ENCODE measurements at places on chromosomes 5 and 9.
A peak's percentile ranks its signal among the peaks of the same experiment; 100 is the strongest.

- DNase-seq: no peak
These were observed 90.5 kb downstream of the MARCHF3 start for GRCh38 chr5:126939887-126940286.

DNA sequence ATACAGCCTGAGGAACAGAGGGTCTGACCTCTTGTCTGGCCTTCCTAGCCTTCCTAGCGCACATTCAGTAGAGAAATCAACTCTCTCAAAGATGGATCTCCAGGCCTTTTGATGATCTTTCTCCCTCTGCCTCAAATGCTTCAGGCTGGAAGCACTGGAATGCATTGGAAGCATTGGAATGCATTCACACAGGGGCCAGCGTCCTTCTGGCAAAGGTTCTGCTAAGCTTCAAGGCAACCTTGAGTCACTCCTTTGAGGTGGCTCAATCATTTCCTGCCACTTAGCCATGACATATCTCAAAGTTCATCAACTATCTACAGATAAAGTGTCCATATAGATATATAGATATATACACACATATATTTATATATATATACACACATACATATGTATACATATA lies 42.9 kb downstream of the OR2K2 start:
- DNase-seq: no peak

DNA sequence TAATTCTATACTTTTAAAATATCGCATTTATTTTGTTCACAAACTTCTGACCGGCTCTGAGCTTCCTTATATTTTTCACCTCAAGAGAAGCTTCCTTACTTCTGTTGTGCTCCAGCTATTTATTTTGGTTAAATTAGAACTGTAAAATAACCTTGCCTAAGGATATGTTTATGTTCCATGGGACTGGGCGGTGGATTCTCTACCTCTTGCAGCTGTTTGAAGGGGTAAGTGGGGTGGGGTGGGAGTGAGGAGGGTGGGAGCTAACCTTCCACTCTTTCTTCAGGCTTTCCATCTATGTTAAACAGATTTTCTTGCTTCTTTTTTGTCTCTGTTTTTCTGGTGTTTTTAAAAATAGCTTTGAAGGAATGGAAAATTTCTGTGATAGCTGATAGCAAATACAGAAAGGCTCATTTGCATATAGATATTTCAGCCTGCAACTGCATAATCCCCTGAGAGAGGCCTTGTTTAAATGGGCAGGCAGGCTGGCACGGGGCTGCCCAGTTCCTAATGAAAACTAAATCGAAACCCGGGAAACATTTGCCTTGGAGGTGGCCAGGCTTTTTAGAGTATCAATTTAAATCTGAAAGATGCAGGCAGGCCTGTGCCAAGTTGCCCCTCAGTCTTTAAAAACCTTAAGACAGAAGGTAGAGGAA lies 122.1 kb upstream of the DMAC1 start:
- no peak for DNase-seq

- DNase-seq: no peak
These were observed 151.0 kb downstream of the FER start for GRCh38 chr5:108898707-108899106.

DNA sequence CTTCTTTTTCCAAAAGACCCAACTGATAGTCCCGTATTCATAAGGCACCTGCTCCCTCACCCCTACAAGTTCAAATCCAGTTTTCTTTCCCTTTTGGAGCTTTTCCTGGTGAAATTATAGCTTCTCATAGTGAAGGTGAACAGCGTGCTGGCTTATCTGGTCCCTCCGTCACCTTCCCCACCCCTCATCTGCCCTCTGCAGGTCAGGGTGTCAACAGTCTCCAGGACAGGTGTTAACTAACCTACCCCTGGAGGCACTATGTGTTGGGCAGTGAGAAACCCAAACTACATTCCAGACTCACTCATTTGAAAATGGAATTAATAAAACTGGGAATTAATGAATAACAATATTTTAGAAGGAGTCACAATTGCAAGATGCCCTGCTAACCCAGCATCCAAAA lies 109.0 kb upstream of the TAS2R1 start:
- DNase-seq: no peak

DNA sequence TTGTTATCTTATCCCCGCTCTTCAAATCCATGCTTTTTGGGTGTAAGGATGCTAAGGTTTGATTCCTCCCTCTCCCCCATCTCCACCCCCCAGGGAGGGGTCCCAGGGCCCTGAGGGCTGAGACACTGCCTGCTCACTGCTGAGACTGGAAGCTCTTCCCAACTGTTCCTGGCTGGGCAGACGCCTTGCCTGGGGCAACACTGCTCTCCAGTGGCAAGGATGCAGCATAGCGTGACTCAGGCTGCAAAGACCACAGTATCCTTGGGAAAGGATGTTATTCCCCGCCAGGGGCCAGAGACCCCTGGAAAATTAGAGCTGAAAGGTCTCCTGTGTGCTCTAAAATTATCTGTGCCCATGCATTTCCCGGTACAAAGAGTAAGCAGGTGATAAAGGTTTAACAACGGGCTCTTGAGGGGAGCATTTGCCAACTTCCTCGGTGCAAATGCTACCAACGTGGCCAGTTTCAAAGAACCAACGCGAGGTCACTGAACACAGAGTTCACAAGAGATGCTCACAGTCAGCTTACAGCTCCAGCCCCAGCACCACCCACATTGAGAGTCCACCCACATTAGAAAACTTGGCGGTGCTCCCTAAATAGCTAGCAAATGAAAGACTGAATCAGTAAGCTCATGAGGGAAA lies 271.9 kb downstream of the NSG2 start:
- no peak for DNase-seq

DNA sequence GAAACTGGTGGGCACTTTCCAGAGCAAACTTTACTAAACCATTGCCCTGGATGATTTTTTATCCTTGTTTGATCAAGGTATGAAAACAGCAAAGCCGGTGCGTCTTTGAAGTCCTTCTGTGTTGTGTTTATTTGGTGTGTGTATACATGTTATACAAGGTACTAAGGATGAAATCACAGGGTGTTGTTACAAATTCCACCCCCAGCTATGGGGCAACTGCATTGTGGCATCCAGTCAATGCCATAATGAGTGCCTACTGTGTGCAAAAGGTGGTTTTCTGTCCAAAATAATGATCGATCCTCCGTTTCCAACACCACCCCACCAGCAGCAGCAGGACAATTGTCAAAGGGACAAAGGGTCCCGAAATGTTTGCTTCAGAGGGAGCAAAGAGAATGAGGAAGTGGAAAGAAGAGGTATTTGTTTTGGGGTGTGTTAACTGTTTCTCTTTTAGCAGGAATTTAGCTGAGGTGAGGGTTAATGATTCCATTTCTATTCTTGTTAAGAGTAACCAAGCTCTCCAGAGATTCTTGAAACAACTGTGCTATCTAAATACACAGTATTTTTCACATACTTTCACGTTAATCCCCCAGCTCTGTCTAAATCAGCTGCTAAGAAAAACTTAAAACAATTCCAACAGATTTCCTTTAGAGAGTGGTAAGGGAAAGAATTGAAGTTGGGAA lies 568.7 kb upstream of the KLF4 start:
- DNase-seq: no peak

DNA sequence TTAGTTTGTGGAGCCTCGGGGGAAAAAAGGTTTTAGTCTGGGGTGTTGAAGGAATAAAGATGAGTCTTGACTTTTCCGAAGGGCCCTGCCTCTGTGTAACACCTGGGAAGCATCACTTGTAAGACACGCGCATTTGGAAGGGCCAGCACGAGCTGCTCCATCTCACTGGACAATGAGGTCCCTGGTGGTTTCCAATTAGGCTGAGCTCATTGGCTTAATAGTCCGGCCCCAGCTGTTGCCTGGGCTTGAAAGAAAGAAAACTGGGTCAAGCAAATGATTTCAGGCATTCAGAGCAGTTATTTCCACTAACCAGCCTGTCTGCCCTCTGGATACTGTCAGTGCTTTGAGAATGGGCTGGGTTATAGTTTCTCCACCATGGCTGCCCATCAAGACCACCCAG lies 64.5 kb downstream of the NSUN2 start:
- no peak for DNase-seq

- no peak for DNase-seq
These were observed 85.9 kb downstream of the BOD1 start for GRCh38 chr5:173530547-173530946.

DNA sequence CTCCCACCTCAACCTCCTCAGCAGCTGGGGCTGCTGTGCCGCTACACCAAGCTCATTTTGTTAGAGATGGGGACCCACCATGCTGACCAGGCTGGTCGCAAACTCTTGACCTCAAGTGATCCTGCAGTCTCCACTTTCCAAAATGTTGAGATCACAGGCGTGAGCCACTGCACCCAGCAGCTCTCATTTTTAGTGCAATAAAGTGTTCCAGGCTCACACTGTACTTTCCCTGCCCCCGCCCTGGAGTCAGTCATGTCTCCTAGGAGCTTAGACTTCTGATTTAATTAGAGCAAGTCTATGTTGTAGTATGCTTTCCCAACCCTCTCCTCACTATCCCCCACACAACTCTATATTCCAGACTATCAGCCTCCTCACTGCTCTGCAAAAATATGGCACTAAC lies 238.0 kb upstream of the ACTBL2 start:
- no peak for DNase-seq

GRCh38 chr5:97501965-97502305 lies 318.9 kb upstream of the RIOK2 start:
- no peak for DNase-seq

- no peak for DNase-seq
These were observed 1.6 kb upstream of the OXCT1 start for GRCh38 chr5:41871852-41872251.

- DNase-seq: no peak
These were observed 25.3 kb upstream of the ADAMTS2 start for GRCh38 chr5:179370490-179371120.

GRCh38 chr5:147321569-147321968 lies 86.7 kb downstream of the STK32A start:
- DNase-seq: no peak

DNA sequence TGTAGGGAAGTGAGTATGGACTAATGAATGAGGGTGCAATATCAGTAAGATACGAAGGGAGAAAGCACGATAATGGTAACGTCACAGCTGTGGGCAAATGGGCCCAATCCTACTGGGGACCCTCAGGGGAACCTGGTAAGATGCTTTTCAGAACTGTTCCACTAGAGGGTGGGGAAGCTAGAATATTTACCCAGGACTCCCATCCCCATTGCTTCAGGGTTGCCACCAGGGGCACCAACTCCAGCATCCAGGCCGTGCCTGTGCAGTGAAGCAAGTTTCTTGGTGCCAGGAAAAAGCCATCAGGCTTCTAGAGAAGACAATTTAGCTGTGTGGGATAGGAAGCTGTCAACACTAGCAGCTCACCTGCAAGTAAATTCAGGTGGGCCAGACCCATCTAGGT lies 409.3 kb downstream of the AGTPBP1 start:
- no peak for DNase-seq

GRCh38 chr9:36165826-36166167 lies 3.4 kb upstream of the CCIN start:
- no peak for DNase-seq

- DNase-seq: peak; percentile 42
These were observed 610 bp downstream of the PSIP1 start for GRCh38 chr9:15509931-15510788.

- DNase-seq: no peak
These were observed 9.1 kb upstream of the GPSM1 start for GRCh38 chr9:136318111-136318775.

DNA sequence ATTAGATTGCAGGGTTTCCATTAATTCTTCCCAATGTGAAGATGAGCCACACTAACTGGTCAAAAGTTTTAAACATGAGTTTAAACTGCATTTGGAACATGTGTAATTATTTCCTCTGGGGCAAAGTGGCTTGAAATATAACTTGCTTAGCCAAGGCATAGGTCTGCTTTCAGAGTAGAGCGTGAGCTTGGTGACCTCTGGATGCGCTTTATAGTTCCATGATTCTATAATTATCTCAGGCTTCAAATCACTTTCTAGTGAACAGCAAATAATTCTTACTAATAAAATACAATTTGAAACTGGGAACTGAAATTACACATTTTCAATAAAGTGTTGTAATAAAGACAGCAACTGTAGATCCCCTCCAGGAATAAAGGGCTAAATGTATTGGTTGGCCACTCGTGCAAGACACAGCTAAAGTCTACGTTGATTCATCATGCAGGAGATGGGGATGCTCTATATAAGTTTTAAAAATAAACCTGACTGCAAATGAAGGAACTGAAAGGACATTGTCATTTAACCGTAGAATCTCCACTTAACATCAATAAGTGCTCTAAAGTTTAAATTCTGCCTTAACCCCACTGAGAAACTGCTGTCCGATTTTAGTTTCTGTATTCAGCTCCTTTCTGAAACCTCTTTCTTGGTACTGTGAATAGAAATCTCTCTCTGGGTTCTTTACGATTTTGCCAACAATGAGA lies 460.0 kb downstream of the PSAT1 start:
- DNase-seq: no peak

- DNase-seq: no peak
These were observed 152.1 kb upstream of the DHFR start for GRCh38 chr5:80806929-80807328.

- no peak for DNase-seq
These were observed 55.1 kb downstream of the KIAA1958 start for GRCh38 chr9:112541685-112542084.

DNA sequence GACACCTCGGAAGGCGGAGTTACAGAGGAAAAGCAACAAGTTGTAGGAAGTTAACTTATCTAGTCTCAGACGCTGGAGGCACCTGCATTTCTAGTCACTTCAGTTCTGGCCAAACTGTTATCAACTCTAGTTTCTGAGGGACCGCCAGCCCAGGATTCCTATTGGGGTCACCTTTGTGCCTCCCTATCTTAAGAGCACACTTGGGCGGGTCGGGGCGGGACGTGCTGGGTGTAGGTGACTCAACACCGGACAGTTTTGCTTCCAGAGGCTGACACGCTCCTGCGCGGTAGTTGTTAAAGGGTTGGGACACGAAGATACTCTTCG lies 679 bp upstream of the KDM4C start:
- DNase-seq: peak; percentile 42

- no peak for DNase-seq
These were observed 19.7 kb upstream of the F2R start for GRCh38 chr5:76696251-76696650.

- DNase-seq: no peak
These were observed 821.2 kb downstream of the PTPRD start for GRCh38 chr9:9791611-9792010.

GRCh38 chr9:120934281-120934680 lies 7.7 kb upstream of the TRAF1 start:
- no peak for DNase-seq

- no peak for DNase-seq
These were observed 46.4 kb upstream of the CTNNA1 start for GRCh38 chr5:138706655-138707480.

DNA sequence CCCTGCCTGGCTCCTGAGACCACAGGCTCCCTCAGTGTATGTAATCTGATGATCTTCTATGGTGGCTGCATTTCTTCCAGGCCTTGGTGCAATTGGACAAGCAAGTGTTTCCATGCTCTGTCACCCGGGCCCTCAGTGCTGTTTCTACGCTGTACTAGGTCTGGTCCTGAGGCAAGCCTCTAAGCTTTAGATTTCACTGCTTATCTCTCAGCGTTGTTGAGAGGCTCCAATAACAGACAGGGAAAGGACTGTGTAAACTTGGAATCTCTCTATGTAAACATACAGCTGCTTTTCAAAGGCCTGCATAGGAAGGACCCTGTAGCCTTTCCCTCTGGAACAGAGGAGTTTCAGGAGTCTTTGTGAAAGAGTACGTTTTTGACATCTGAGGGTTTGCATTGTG lies 38.6 kb upstream of the NFIB start:
- DNase-seq: no peak
